ENCODE measurements at places on chromosomes 2 and 18.

DNA sequence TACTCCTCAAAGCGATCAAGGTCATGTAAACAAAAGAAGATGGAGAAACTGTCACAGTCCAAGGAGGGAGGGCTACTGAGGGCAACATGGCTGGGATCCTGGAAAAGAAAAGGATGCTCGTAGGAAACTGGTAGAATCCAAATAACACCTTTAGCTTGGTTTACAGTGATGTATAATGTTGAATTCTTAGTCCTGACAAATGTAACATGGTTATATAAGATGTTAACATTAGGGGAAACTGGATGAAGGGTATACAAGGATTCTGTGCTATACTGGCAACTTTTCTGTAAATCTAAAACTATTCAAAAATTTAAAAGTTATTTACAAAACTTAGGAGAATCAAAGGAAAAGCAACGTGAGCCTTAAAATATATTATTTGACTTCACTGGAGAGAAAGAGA is 257.0 kb downstream of the TTC32 start:
- no peak for DNase-seq

- no peak for DNase-seq
Measured at GRCh38 chr2:67399144-67399543, 2.0 kb downstream of the ETAA1 start.

DNA sequence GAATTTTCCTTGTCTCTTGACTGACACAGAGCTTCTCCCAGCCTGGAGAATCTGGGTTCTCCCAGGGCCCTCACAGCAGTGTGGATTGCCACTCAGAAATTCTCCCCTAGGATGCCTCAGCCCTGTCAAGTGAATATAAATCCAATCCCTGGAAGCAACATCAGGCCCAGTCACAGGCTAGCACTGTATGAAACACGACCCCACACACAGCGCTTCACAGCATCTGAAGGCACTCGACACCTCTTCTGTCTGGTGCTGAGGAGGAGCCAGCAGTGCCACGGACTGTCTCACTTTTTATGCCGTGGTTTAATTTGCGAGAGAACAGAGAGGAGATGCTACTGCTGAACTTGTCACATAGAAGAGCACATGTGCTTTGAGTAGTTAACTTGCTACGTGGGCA is 164.5 kb downstream of the NAPG start:
- DNase-seq: no peak

GRCh38 chr2:7243276-7243675 is 326.1 kb downstream of the RNF144A start:
- no peak for DNase-seq

GRCh38 chr2:15050483-15050882 is 418.0 kb downstream of the LRATD1 start:
- no peak for DNase-seq

DNA sequence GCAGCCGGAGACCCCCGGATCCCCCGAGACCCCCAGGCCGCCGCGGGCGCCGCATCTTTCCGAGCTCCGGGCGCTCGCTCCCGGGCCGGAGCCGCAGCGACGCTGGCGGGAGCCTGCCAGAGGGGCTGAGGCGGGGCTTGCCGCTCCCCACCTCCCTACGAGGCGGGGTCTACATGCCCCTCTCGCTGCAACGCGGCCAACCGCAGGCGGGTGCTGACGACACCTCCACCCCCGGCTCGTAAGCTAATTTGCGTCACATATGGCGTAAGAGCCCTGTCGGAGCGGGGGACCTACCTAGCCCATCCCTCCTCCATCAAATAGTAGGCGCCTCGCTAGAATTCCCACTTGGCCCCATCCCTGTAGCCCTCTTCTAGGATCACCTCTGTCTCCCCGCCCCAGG is at the start of gene PTPRN:
Gene PTPRN, minus strand, starts transcription at position 124 of the 400 bp plus-strand sequence. Its CDS starts 69 bp downstream, at position 55.
- no peak for DNase-seq

- DNase-seq: no peak
Measured at GRCh38 chr2:190514676-190515075, 19.8 kb downstream of the NEMP2 start.

GRCh38 chr18:29254123-29254522 is 1077.2 kb upstream of the CDH2 start:
- DNase-seq: no peak

DNA sequence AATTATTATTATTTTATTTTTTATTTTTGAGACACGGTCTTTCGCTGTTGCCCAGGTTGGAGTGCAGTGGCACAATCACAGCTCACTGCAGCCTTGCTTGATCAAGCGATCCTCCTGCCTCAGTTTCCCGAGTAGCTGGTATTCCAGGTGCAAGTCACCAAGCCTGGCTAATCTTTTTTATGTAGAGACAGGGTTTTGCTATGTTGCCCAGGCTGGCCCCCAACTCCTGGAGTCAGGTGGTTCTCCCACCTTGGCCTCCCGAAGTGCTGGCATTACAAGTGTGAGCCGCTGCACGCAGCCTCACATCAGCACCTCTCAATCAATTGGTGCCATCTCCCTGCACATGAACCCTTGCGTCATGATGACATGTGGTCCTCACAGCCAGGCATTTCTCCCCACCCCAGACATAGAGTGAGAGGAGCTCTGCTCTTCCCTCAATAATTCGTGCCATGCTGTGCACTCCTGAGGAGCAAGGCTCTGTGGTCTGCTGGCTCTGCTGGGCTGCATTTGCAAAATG is 5.9 kb downstream of the INPP5D start:
- DNase-seq: no peak

DNA sequence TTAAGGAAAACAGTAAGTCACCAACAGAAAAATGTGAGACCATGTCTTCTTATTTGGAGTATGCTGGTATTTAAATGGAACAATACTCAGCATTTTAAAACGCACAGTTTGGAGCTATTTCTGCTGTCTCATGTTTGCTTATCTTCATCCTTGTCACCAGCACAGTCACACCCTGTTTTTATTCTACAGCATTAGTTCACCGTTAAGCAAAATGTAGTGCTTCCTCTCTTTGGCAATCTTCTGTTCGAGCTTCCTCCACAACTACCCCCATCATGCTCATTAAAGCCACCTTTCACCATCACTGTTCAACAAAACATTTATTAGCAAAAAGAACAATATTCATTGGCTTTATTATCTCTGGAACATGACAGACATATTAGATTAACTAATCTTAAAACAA is 64.0 kb downstream of the SLC40A1 start:
- no peak for DNase-seq

GRCh38 chr2:77310416-77310815 is 211.8 kb downstream of the LRRTM4 start:
- no peak for DNase-seq

DNA sequence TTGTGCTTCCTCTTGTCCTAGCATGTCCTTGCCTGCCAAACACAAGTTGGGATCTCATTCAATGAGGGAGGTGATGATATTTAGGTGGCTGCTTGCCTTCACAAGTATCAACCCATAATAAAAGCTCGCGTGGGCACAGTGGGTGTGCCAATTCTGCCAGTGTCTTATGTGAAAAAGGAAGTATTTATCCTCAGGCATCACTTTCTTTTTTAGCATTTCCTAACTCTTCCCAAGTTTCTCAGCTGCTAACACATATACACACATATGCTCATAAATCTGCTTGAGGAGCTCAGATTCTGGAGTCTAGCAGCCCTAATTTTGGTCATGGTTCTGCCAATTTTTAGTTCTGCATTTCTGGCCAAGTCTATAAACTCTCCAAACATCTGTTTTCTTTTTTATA is 319.5 kb upstream of the HNMT start:
- DNase-seq: no peak

- no peak for DNase-seq
Measured at GRCh38 chr2:141611981-141612380, 518.8 kb downstream of the LRP1B start.

- DNase-seq: no peak
Measured at GRCh38 chr2:237056287-237056875, 29.3 kb upstream of the COPS8 start.

DNA sequence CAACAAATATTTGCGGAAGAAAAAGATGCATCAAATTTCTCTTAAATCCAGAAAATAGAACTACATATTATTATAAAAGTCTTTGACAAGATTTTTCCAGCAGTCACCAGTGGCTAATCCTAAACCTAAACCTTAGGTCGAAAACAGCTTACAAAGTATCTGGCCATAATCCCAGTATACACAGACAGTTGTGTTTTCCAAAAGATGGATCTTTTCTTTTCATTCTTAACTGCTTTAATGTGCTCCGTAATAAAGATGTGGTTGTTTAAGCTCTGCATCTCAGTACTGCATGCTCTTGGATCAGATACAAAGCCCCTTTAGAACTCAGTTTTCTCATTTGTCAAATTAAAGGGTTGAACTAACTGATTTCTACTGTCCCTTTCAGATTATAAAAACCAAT is 247.8 kb downstream of the TXNL1 start:
- no peak for DNase-seq

DNA sequence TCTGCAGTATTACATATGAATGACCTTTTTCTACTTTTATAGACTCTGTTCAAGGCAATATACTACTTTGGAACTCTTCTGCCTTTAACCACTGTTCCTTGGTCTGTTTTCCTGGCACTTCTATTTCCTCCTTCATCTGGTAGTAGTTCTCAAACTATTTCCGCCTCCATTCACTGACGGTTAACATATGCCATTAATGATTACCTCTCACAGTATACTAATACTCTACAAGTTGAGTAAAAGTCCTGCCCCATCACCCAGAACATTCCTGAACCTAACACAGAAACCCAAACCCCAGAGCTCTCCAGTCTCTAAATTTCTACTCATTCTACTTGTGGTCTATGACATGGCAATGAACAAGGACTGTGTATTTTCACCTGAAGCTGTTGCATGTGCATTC is 4.5 kb downstream of the GFPT1 start:
- no peak for DNase-seq

GRCh38 chr2:148179724-148180123 is 158.8 kb downstream of the MBD5 start:
- no peak for DNase-seq

- no peak for DNase-seq
Measured at GRCh38 chr2:42922293-42922692, 129.9 kb upstream of the HAAO start.

GRCh38 chr2:63053081-63053888 is 2.7 kb downstream of the OTX1 start:
- DNase-seq: no peak

DNA sequence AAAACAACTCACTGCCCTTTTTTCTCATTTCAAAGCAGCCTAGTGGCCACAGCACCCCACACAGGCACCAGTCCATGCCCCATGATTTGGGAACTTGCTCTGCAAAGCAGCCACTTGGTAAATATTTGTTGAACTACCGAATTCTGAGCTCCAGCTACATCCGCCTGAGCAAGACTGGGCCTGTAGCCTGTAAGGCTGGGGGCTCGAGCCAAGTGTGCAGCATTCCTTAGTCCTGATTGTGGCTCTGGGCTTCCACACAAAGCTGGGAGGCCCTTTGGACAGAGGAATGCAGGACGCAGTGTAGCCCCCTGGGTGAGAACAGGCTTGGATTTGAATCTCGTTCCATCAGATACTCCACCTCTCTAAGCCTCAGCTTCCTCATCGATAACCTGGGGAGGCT is 88.4 kb downstream of the ACTR2 start:
- no peak for DNase-seq

DNA sequence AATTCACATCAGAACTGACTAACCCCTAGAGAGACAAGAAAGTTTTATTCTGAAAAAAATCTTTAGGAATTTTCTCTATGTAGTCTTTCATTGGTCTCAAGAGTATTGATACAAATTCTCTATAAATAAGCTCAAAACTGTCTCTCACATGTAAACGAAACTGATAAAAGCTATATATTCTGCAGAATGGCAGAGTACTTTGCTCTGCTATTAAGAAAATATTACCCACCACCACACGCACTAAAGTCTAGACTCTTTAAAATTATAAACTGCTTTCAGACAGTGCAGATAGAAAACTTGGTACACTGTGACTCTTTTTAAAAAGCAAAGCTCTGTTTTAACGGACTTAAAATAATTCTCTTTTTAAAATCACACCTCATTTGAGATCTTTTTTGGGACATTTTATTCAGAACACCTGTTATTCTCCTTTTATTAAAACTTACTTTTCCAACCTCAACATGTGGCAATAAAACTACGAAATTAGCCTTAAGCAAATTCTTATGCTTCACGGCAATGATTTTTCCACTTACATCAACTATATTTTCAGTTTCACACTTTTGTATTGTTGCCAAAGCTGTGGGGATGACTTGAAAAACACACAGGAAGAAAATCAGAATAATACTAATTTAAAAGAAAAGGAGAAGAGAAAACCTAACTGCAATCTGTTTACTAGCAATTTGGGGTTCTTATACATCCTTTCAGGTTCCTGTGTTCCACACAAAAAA is 58.0 kb downstream of the CCDC88A start:
- DNase-seq: no peak

DNA sequence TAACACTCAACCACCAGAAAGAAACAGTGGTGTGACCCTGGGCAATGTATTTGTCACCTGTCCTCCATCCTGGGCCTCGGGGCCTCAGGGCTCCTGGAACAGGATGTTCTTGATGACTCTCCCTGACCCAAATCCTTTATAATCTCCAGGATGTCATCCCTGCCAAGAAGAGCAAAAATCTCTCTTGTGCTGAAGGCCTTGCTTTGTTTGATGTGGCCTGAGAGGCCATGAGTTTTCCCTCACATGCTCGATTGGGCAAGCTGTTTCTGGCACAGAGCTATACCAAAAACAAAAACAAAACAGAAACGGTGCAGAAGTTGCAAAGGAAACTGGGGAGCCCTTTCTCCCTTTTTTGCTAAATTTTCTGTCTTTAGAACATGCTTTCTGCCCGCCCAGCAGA is 35.7 kb upstream of the ST3GAL5 start:
- DNase-seq: no peak

DNA sequence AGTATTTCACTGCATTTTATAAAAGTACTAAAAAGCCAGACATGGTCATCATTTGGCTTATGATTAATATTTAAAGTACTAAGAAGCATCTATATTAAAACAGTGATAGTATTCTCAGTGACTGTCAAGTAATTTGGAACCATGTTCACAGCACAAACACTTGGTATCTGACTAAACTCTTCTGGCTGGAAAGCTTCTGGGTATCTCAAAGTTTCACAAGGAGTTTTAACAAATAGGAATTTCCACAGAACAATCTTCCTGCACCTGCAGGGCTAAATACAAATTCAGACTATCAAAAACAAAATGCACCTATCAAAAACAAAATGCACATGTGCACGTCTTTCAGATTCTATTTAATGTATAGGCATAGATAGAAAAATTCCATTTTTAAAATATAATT is 158.8 kb downstream of the L3MBTL4 start:
- DNase-seq: no peak

DNA sequence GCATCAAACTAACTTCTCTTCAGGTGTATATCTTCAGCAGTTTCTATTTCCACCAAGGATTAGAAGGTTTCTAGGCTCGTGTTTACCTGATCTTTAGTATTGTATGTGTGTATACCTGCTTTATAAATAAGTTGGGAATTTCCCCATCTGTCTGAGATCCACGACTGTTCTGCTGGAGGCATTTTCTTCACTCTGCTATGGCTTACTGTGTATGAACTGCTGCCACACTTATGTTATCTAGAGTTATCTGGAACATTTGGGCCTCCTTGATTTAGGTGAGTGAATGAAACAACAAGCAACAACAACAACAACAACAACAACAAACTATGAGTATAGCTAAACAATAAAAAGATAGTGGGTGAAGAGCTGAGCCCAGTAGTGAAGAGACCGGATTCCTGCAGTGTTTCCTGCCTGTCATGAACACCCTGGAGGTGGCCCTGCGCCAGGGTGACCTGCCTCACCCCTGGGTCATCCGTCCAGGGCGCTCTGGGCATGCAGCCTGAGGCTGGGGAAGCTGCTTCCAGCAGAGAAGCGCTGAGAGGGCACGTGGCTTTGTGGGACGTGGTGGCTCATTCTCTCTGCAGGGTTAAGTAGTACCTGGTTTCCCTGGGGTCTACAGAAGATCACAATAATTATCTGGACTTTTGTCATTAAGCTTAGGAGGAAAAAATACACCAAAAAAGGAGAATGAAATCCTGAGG is 56.1 kb upstream of the GATA6 start:
- no peak for DNase-seq
